ENCODE measurements at places on chromosomes 1 and 21.
A peak's percentile ranks its signal among the peaks of the same experiment; 100 is the strongest.

GRCh38 chr1:13723810-13724209 is 23.8 kb downstream of the PRDM2 start:
- no peak for DNase-seq
- no peaks in the 10 kb centered on the region for H3K36me3 ChIP-seq
- H3K27ac ChIP-seq, result no peak overlapping the region
- no peaks in the 10 kb centered on the region for H3K4me1 ChIP-seq
- H3K27me3 ChIP-seq, result no peaks in the 10 kb centered on the region
- no peak overlapping the region for H3K4me3 ChIP-seq

DNA sequence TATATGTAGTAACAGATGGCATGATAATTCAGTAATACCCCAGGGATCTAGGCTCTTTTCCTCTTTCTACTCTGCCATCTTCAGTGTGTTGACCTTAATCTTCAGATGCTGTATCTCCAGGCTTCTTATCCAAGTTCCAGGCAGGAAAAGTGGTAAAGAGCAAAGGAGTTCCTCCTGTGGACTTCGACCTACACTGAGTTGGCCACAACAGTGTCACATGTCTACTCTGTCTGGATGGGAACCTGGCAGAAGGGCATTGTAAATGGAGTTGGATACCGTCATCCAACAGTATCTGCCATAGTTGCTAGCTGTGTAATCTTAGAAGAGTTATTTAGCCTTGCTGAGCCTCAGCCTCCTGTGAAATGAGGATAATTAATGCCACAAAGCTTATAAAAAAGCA is 21.9 kb downstream of the IL23R start:
- H3K27ac ChIP-seq, result no peak overlapping the region
- DNase-seq, result no peak

- no peak overlapping the region for H3K4me3 ChIP-seq
- peaks cover 29% of the 10 kb centered on the region for H3K4me1 ChIP-seq
- peak; percentile 49 for DNase-seq
Measured at GRCh38 chr21:15415541-15416261, 314.1 kb upstream of the USP25 start.

- no peak for DNase-seq
- no peaks in the 10 kb centered on the region for H3K36me3 ChIP-seq
- H3K27ac ChIP-seq, result no peak overlapping the region
- H3K4me3 ChIP-seq, result no peak overlapping the region
- H3K27me3 ChIP-seq, result no peaks in the 10 kb centered on the region
- no peaks in the 10 kb centered on the region for H3K4me1 ChIP-seq
Measured at GRCh38 chr1:173304529-173305227, 97.5 kb upstream of the TNFSF4 start.
